ENCODE measurements at places on chromosomes 11 and 22.

- DNase-seq = peak; percentile 40
Observed at GRCh38 chr22:31945971-31946680, 1.8 kb downstream of the YWHAH start.

DNA sequence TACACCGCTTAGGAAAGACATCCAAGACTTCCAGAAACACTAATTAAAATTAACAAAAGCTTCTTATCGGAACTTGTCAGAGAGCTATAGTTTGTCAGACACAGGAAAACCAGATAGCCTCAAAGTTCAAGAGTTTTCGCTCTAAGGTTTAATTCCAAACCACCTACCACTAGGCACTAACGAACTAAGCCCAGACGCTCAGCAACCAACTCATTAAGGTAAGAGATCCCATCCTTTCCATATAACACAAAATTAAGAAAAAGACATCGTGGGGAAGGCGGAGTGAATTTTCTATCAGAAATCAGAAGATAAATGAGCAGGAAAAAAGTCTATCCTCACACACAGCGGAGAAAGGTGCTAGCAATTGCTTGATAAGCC, 382 bp downstream of the IMMP1L start:
- peak; percentile 3 for DNase-seq

GRCh38 chr22:28424427-28425080, 255.1 kb downstream of the TTC28 start:
- DNase-seq = peak; percentile 71

GRCh38 chr11:1015826-1016545, 20.5 kb downstream of the MUC6 start:
- DNase-seq = no peak

- DNase-seq = no peak
Observed at GRCh38 chr11:66987158-66987620, 12.1 kb downstream of the C11orf86 start.

- DNase-seq = peak; percentile 59
Observed at GRCh38 chr22:50274311-50274710, 4.1 kb upstream of the MAPK11 start.

GRCh38 chr11:73294604-73295003, 13.5 kb upstream of the ARHGEF17 start:
- no peak for DNase-seq

- DNase-seq = no peak
Observed at GRCh38 chr11:126423743-126424142, 68.3 kb downstream of the ST3GAL4 start.

DNA sequence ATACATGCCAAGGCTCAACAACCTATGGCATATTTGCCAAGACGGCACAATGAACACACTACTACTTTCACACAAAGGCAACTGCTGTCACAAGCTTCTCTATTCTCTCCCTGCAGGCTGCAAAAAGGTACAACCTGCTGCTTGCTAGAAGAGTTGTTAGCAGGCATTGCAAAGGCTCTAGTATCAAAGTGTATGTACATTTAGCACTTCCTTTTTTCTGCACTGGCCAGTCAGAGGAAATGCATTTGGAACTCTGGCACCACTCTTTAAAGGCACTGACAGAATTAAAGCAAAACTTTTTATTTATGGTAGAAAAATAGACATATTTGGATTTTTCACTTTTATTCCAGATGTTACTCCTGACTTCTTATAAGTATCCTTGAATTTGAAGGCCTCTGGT, 125.9 kb downstream of the CWF19L2 start:
- no peak for DNase-seq

DNA sequence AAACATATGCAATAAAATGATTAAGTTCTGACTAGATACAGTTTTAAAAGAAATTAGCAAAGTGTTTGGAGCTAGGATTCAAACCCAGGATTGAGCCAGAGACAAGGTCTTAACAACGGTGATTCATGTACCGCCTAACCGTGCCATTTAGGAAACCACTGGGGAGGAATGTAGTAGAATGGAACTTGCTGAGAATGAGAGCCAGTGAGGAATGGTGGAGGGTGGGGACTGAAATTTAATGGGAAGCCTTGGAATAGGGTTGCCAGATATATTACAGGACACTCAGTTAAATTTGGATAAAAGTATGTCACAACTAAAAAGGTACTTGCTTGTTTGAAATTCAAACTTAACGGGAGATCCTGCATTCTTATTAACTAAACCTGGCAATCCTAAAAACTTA, 30.4 kb upstream of the TMEM86A start:
- DNase-seq = peak; percentile 48

GRCh38 chr11:131671734-131672133, 301.3 kb downstream of the NTM start:
- DNase-seq = no peak

- peak; percentile 93 for DNase-seq
Observed at GRCh38 chr22:31846161-31847115, 92.6 kb downstream of the DEPDC5 start.

DNA sequence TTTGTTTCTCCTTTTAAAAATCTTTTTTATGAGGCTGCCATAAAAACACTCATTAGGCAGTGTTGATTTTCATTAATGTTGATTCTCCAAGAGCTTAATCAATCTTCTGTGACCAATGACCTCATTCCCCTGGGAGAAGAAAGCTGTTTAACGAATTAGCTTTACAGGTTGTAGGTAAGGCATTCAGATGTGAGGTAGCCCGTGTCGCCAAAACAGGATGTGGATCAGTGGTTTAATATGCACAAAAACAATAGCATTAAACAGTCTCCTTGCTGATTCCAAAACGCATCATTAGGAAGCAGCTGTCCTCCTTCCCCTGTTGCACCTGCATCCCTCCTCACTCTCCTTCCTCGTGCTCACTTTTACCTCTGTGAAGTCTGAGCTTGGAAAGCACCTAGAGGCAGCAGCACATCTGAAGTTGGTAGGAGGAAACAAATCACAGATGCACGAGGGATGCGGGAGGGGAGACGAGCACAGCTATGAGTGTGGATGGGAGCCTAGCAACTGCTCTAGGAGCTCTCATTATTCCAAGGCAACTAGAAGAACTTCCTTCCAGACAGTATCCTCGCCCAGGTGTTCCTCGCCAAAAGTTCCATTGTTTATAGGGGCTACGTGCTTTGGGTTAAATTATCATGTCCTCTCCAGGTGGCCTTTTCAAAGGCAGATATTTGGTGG, 179.4 kb upstream of the SNX19 start:
- DNase-seq = no peak

DNA sequence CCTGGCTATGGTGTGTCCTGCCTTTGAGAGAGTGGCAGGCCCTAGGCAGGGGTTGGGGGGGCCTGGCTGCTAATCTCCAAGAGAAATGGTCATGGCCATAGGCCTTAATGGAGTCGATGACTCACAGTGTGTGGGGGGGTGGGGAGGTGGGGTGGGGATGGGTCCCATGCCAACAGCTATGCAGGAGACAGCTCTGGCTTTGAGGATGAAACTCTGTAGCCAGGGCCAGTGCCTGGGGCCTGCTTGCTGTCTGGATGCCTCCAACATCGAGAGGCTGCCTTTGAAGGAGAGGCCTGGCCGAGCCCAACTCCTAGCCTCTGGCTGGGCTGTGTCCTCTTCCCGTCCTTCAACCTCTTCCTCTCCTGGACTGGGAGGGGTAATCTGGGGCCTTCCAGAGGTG, 23.9 kb upstream of the TSPAN18 start:
- peak; percentile 19 for DNase-seq

GRCh38 chr11:10973416-10973815, 115.6 kb upstream of the ZBED5 start:
- no peak for DNase-seq

DNA sequence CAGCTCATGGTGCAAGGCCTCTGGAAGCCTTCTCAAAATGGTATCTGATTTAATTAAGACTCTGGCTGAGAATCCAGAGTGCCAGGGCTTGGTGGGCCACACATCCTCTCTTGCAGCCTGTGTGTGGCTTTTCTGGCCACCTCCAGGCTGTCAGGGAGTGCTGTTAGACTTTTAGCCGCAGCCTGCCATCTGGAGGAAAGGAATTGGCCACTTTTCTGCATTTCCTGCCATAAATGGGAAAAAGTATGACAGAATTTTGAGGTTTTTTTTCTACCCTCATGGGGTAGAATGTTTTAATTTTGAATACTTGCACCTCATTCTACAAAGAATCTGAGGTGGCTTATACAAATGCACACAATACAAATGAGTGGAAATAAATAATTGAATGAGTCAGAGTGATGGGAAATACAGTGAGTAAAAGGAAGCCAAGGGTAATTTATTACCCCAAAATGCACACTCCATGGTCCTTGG, 218.4 kb downstream of the ADAMTS15 start:
- no peak for DNase-seq

- DNase-seq = no peak
Observed at GRCh38 chr11:96943970-96944369, 554.2 kb downstream of the JRKL start.

DNA sequence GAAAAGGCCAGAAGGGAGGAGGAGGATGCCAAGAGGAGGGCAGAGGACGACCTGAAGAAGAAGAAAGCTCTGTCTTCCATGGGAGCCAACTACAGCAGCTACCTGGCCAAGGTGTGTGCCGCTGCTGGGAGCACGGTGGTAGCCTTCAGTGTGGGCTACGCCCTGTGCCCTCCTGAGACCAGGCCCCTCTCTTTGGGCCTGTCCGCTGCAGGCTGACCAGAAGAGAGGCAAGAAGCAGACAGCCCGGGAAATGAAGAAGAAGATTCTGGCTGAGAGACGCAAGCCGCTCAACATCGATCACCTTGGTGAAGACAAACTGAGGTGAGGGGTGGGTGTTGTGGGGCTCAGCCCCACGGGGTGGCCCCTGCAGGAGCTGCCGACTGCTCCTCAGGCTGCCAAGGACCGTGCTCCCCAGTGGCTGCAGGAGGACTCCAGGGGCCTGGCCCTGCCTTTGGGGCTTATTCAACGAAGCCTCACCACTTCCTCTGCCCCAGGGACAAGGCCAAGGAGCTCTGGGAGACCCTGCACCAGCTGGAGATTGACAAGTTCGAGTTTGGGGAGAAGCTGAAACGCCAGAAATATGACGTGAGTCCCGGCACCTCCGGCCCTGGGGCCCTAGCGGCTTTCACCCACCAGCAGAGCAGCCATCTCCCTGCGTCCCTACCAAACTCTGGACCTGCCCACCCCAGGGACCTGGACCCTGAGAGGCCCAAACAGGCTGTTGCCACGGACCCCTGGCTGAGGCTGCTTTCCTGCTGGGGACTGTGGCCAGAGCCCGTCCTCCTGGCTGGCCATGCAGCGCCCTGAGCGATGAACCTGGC, 12.6 kb upstream of the MRPL23 start:
- no peak for DNase-seq

DNA sequence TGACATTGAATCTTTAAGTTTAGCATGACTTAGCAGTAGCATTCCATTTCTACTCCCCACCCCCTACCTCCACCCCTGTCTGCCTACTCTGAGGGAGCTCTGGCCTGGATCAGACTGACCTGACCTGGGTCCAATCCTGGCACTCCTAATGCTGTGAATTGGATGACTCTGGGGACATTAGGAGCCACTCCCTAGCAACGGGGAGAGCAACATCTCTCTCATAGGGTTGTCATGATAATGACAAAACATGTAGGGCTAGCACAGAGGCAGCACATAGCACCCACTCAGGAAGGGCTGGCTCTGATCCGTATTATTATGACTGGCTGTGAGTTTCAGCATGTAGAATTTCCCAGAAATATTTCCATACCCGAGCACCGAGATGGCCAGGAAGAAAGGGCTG, 40.5 kb downstream of the CABIN1 start:
- no peak for DNase-seq

DNA sequence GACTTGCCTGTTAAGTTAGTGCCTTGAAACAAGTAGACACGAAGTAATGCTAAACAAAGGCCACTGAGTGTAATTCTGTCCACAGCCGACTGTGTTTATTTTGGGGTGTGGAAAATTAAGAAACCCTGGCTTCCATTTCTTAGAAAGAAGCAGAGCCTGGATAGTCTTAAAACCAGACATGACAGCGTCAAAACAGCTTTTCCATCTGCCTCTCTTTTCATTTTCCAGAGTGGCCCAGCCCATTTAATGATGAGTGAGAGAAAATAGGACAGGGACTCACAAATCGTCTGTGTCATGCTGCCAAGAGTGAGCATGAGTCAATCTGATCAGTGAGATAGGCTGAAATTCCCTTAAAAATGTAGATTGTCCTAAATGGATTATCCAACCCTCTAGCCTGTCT, 485.9 kb downstream of the JRKL start:
- no peak for DNase-seq

GRCh38 chr11:45393826-45394225, 107.7 kb upstream of the SYT13 start:
- no peak for DNase-seq

DNA sequence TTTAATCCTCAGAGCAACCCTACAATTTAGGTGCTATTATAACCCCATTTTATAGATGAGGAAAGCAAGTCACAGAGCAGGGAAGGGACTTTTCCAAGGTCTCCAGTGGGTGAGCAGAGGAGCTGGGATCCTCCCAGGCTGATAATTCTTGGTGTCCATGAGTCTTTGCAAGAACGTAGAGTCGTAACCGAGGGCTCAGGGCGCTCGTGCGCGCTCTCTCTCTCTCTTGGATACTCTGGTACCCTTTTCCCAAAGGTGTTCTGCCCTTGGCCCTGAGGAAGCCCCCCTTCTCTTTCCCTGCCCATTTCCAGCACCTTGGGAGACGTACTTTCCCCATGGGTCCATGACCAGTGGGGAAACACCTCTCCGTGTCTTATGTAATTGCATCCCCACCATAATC, 5.2 kb upstream of the ZP1 start:
- no peak for DNase-seq

DNA sequence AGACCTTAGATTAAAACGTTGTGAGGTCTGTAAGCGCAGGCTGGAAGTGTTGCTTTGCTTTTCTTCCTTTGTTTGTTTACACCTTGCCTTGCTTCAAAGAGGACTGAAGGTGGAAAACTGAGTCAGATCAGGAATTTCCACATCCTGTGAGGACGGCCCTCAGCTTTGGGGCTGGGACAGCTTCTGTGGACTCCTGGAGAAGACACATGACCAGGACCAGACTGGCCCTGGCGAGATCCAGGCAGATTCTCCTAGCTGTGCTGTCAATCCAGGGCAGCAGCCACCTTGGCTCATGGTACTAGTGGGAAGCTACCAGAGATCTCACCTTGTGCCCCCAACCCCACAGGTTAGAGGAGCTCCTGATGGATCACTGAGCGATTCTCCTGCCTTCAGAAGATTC, 1461.9 kb downstream of the TBC1D22A start:
- DNase-seq = no peak

DNA sequence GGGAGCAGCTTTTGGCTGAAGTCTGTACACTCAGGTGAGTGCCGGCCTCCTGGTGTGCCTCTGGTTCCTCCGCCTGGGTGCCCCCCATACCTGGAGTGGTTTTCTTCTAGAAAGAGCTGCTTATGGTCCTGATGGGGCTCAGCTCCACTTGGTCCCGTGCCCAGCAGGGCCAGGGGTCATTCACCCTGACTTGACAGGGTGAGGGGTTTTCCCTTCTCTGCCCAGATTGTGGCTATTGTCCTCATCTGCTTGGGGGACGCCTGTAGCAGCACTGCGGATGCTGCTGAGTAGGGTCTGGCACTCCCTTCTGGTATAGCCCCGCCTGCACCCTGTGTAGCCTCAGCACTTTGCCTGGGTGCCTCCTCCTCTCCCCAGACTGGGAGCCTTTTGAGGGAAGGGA, 8.2 kb downstream of the OMP start:
- DNase-seq = no peak

Data from amniotic epithelial cell (primary cell).